ENCODE measurements at places on chromosomes 3 and 15. TPM values are rescaled to one million over a fixed set of nuclear protein-coding genes. Genes with fewer than 3 reads are reported as not detected.

The MCTP2 gene
- total RNA-seq = 0.62 TPM

DNA sequence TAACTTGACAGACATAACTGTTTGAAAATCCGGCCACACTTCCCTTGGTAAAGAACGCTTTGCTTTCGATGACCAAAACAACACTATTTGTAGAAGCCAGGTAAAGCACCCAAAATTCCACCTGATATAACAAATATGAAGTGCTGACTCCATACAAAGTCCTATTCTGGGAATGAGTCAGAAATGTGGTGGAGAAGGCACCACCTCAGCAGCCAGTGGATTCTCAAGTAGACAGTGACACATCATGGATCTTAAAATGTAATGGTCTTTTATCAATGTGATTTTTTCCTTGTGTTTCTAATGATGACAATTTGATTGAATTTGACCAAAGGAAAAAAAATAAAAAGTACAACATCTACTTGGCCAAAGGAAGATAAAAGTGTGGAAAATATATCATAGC, 135.0 kb upstream of the WNT5A start:
- no peak for DNase-seq

DNA sequence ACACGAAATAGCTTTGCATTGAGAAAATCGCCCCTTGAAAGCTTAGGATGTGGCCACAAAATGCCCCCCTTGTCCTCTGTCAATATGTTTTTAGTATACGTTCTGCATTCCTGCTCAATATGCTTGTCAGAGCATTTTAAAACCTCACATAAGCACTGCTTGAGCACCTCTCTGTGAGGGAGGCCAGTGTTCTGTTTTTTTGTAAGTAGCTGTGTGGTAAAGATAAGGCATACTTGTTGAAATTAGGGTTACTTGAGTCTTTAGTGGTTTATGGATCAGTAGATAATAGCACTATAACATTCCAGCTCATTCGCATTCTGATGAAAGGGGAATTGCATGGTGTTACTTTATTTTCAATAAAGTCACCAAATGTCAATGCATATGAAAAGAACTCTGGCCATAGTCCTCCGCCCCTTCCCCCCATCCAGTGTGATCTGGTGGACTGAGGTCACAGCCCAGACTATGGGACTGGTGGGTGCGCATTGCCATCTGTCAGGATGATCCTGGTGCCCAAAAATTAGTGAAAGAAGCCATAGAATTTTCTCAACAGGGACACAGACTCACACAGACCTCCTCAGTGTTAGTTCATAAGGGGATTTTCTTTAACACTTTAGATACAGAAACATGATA, 33.1 kb downstream of the IL1RAP start:
- no peak for DNase-seq

GRCh38 chr15:44250566-44251205, 37.8 kb upstream of the GOLM2 start:
- DNase-seq = no peak

DNA sequence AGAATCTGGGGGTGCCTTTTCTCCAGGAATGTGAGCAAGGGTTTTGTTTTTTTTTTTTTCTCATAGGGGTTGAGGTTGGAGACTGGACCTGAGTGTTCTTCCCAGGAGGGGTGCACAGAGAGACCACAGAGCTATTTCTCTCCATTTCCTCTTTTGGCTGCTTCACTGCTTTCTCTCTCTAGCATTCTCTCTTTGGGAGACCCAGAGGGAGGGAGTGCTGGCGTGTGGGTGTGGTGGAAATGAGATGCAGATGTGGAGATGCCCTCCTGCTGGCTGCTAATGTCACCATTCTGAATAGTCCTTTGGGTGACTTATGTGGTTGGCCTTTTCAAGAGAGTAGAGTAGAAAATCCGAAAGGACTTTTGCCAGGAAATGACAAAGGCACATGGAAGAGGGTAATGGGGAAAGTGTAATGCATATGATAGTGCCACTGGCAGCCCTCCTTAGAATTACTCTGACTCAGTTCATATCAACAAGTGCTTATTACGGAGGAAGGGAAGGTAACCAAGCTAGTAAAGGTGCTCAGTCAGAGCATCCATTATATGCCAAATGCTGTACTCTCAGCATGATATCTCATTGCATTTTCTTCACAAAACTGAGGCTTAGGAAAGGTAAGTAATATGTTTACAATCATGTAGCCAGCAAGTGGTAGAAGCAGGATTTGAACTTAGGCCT, 1.9 kb downstream of the SYN2 start:
- no peak for DNase-seq

The THRB gene
- 44.5 TPM for total RNA-seq

DNA sequence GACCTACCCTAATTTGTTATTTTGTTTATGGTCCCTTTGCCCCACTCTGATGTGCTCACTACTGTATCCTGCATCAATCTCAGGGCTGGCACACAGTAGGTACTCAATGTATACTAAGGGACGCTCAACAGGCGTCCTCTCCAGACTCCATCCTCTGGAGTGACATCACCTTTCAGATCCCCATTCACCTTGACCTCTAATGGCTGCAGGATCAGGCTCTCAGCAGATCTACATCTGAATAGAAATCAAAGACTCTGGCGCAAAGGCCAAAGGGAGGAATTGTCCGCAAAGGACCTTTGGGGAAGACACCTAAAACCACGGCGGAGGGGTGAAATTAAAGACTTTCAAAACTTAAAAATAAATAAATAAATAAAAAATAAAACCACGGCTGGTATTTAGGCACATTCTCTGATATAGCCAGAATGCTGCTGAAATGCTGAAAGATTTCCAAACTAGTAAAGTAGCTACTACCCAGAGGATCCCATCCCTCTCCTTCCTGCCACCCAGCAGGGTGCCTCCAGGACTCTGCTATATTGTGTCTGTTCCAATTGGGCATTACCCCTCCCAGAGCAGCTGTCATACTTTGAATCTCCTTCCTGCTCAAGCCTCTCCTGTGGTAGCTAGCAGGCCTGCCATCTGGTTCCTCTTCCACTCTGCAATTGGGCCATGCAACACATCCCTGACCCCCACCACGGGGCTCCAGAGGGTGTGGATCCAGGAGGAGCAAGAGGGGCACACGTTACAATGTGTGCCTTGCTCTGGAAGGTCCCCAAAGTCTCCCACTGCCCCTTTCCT, 6.1 kb downstream of the SHF start:
- DNase-seq = no peak

The MME gene
- total RNA-seq = 7.2 TPM

DNA sequence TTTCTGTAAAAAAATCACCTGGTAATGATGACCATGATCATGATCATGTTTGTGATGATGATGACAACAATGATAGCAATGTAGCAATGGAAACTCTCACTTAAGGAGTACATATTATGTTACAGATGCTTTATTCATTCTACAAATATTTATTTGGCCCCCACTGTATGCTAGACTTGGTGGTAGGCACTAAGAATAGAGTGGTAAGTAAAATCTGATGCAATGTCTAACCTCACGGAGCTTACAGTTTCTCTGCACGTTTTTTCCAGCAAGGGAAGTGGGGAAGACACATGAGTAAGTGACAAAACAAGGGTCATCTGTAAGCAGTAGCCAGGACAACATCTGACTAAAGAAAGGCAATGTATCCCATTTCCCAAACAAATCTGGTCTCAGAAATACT, 199.4 kb upstream of the MRPL3 start:
- DNase-seq = no peak

The GRK7 gene
- total RNA-seq = not detected

DNA sequence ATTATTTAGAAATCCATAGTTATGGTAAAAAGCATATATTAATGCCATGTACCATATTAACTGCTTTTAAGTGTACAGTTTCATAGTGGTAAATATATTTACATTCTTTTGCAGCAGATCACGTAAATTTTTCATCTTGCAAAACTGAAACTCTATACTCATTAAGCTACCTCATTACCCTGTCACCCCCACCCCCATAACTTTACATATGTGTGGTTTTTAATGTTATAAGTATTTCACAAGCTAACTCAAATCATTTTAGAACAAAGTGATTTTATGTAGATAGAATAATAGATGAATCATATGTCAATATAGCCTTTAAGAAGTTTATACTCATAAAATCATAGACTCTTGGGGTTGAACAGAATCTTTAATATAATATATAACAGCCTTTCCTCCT, 7.1 kb upstream of the TP63 start:
- no peak for DNase-seq

- DNase-seq = no peak
These were observed 1.2 kb downstream of the LARP6 start for GRCh38 chr15:70852501-70853317.

GRCh38 chr15:41291065-41291631, 41.2 kb downstream of the OIP5 start:
- DNase-seq = no peak

GRCh38 chr15:60635507-60636352, 156.8 kb upstream of the ICE2 start:
- DNase-seq = no peak

DNA sequence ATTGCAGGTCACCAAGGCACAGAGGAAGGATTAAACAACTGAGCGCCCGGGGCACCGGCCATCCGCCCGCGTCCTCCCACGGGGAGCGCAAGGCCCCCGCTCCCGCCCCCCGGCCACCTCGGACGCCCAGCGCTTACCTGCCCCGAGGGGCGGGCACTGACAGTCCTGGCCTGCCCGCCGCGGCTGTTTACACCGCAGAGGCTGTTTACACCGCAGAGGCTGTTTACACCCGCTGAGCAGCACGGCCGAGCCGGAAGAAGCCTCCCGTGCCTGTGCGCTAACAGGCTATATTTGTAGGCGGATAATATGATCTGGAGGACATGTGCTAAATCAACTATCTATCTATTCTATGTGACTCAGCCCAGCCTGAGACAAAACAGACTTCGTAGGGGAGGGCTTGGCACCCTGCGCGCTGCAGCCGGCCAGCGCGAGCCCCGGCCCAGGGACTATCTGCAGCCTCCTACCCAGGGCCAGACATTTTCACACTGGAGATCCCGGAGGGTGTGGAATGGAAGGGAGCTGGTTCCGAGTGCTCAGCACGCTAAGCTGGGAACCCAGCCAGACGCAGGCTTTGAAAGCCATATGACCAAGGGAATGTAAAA, at the start of gene LRRC2:
LRRC2 (minus strand) TSS at position 263 of the 602 bp plus-strand sequence. CDS start 14,711 bp downstream, outside the sequence.
- peak; percentile 37 for DNase-seq

DNA sequence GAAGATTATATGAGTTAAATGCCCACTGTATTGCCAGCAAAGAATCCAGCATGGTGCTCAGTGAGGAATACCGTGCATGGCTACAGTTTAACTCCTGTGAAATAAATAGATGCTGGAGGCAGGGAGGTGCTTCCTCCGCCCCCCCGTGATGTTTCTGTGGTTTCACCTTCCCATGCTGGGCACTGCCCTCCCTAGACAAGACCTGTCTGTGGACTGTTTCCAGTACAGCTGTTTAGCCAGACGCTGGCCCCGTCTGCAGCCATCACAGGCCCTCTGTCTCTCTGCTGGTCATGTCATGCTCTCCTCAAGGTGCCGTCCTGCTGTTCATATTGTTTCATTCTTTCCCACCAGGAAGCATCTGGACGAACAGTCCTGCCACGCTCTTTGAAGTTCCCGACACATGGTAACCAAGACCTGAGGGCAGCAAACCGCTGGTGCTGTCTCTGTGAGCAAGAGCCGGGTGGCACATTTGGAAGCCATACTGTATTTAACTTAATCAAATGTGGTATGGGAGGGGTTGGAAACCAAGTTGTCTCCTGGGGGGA, 31.4 kb downstream of the GOLGA8S start:
- DNase-seq = no peak

- no peak for DNase-seq
These were observed 100.1 kb downstream of the VGLL3 start for GRCh38 chr3:86890741-86891396.

DNA sequence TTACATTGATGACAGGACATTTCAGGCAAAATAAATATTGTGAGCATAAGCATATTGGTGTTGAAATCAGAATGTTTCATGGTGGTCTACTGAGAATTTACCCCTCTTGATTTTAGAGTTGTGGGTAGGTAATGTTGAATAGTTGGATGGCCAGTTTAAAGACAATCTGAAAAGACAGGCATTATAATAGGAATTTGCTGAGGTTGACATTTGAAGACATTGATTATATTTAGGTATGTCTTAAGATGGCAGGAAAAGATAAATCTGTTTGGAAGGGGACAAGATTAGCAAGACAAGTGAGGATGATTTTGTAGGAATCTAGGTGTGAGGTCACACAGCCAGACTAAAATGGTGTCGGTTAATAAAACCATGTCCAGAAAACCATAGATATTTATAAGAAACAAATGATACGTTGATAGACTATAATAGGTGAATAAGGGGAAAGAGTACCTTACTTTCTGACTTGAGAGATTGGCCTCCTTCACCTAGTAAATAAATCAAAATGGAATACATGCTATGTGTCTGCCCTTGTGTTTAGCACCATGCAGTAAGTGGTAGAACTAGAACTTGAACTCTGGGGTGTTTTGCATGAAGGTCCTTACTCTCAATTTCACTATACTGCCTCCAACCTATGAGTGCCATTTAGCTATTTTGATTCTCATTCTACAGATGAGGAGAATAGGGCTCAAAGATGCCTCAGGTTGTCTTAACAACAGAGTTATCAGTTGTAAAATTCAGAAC, 57.9 kb downstream of the ALCAM start:
- DNase-seq = no peak

The GLDN gene
- total RNA-seq = 2.3 TPM

The DNASE1L3 gene
- total RNA-seq = 0.94 TPM

DNA sequence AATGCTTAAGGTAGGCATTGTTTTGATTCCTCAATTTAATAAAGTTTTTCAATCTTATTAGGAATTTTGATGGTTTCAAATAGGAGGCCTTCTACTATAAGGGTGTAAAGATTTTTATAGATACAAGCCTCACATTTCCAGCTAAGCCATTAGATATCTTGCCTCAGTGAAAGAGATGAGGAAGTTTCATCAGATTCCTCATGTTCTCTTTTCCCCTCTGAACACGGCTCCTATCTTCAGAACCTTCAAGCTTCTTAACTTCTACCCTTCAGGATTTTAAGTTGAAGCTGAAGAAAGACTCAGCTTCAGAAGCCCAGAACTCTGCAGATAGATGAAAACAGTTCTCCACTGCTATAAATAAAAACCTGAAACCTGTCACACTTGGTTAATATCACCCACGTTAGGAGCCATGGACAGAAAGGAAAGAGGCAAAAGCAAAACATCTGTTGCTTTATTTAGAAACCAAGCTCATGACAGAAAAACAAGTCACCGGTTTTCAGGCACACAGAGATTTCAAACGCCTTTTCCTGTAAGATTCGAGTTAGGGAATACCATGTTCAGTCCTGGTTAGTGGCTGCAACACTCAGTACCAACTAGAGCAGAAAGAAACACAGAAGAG, 82.2 kb upstream of the GOLGA8B start:
- no peak for DNase-seq

DNA sequence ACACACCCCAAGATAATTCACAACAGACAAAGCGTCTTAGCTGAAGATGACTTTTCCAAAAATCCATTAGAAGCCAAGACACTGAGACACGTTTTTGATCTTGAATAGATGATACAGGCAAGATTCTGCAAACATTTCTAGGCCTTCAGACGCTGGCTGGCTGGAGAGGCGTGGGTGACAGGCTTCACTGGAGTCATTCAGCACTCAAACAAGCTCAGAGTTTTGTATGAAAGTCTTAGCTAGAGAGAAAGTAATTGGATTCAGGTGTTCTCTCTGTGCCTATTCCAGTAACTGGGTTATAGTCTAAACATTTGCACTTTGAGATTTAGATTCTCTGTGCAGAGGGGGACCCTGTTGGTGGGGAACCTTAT, 147.7 kb upstream of the BHLHE40 start:
- DNase-seq = no peak

GRCh38 chr3:168156479-168156878, 60.8 kb upstream of the GOLIM4 start:
- DNase-seq = no peak
